ENCODE measurements at places on chromosomes 7 and 10.

GRCh38 chr10:4581929-4582328, 244.1 kb upstream of the AKR1E2 start:
- no peak for DNase-seq

- DNase-seq, result no peak
These were observed 157.4 kb downstream of the SKIDA1 start for GRCh38 chr10:21368022-21368582.

DNA sequence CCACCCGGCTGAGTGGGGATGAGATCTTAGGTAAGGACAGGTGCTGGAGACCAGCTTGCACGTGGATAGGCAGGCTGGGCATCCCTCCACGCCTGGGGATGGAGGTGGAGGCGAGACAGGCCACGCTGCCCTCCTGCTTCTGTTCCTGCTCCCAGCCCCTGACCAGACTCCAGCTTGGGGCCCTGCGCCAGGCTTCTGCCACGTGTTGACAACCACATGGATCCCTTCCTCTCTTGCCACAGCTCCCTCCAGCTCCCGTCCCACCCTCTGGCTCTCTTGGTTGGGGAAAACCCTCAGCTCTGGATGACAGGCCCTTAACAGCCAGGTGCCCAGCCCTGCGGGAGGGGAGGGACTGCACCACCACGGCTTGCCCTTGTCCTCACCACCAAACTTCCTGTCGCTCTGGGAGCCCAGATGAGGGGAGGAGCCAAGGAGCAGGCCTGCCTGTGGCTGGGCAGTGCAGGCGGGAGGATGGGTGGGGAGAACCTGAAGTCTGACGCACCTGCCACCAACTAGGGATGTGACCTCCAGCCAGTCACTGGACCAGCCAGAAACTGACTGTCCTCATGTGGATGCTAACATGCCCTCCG, 36.0 kb downstream of the KCNH2 start:
- DNase-seq, result peak; percentile 39

- DNase-seq, result no peak
These were observed 24.5 kb downstream of the MRC1 start for GRCh38 chr10:17833656-17834055.

GRCh38 chr7:107312418-107312817, 143.6 kb downstream of the HBP1 start:
- no peak for DNase-seq

GRCh38 chr7:79949778-79950177, 184.9 kb upstream of the GNAI1 start:
- peak; percentile 16 for DNase-seq

GRCh38 chr7:76165106-76165972, 36.4 kb upstream of the SRRM3 start:
- DNase-seq, result no peak

- no peak for DNase-seq
These were observed 5.8 kb upstream of the KCNH2 start for GRCh38 chr7:150983893-150984368.

GRCh38 chr10:49353026-49353894, 42.6 kb downstream of the DRGX start:
- DNase-seq, result no peak

DNA sequence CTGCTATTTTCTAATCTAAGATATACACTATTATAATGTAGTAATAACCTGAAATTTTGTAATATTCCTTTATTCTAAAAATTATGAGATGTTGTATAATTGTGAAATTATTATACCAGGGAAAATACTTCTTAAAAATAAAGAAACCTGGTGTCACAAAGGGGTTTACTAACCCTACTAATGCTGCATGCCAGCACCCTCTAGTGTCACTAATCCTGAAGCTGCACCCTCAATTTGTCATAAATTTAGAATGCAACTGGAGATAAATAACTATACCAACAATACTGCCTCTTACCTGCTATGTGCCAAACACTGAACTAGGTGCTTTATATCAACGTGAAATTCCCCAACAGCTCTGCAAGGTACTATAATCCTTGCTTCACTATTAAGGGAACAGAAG, 30.8 kb downstream of the TM9SF3 start:
- DNase-seq, result no peak

All from NCI-H774 (cell line).